ENCODE measurements at places on chromosomes 13 and 19.

DNA sequence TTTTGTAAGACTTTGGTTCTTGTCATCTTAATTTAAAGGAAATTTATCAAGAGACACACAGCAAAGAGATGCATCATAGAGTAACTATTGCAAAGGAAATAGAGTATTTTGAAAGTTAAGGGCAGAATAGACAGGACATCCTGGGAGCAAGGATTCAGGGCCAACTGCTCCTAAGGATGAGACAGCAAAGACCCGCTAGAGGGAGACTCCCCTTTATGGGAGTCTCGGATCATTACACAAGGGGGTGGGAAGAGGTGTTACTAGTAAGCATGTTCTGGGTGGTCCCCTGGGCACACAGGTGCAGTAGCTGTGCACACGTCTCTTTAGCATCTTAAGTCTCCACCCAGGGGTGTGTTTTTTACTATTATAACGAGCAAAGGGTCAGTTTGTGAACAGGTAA lies 9.6 kb downstream of the ZSCAN5C start:
- no peak for DNase-seq

DNA sequence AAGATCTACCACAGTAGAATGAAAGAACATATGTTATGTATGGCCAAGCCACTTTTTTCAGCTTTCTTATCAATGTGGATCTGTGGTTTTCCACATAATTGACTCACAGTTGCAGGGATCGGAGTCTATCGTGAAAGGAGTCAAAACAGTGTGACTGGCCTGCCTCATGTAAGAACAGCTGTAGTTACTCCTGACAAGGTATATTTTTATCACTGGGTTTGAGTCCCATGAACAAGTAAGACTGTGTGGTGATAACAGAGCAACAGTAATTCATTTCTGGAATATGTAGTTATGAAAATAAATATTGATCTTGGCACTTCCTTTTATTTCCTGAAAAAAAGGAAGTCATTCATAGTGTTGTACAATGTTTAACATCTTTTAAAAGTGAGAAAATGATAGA lies 416.6 kb downstream of the KLF12 start:
- DNase-seq: no peak

DNA sequence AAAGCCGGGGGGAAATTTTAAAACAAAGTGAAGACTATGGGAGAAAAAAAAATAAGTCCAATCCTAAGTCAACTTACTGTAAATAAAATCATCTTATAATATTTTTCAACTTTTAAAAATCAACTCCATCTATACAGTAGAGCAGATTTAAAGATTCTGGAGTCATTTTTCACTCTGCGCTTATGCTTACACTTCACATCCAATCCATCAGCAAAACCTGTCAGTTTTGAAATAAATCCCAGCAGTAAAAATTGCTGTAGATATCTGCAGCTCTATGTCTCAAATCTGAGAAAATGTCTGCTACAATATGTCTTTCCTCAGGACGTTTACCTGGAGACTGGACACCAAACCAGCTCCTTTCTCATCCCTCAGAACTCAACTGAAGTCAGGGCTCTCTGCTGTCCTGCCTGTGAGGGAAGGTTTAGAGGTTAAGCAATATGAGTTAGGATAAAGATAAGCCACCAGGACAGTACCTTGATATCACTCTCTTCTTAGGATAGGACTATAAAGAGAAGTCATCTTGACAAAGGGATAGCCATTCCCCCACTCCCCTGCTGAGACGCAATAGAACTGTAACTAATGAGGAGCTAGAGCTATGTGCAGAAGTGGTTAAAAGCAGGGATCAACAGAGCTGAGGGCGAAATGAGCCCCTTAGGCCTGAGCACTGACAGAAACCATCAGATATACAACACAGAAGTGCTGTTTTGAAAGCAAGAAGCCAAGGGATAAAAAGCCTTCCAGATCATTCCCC lies 254.7 kb upstream of the KLHL1 start:
- no peak for DNase-seq

GRCh38 chr13:100273552-100273951 lies 184.7 kb downstream of the PCCA start:
- DNase-seq: no peak

All from NCI-H1417 treated with DMSO at 0.1 percent for 48 hours (cell line).